Epithelial cell of umbilical artery (primary cell): ENCODE measurements at places on chromosomes 1 and 21. TPM values are rescaled to one million over a fixed set of nuclear protein-coding genes. Genes with fewer than 3 reads are reported as not detected.

The OR14A2 gene
- total RNA-seq, result not detected in 2 replicates

The MARK1 gene
- total RNA-seq, result 0.97 and 2.0 TPM in 2 replicates

The SLC35F3 gene
- not detected in 2 replicates for total RNA-seq

The OTUD3 gene
- 4.9 and 8.1 TPM in 2 replicates for total RNA-seq

The CSMD2 gene
- total RNA-seq, result under 0.01 and 0.15 TPM in 2 replicates

The CAMK2N1 gene
- total RNA-seq, result 0.97 and 1.5 TPM in 2 replicates

The MRPS21 gene
- 52.0 and 80.7 TPM in 2 replicates for total RNA-seq

The RCSD1 gene
- under 0.01 and 0.15 TPM in 2 replicates for total RNA-seq

The ZNF593OS gene
- total RNA-seq, result not detected in 2 replicates

The SLC6A17 gene
- under 0.01 TPM in 1 of 2 replicates, not detected in the other for total RNA-seq

The CLCA1 gene
- total RNA-seq, result not detected in 2 replicates

The FAAH gene
- total RNA-seq, result 0.32 and 2.1 TPM in 2 replicates

The EIF3I gene
- total RNA-seq, result 393 and 395 TPM in 2 replicates

The PTGER3 gene
- total RNA-seq, result under 0.01 and 0.32 TPM in 2 replicates

The C1orf185 gene
- not detected in 2 replicates for total RNA-seq

The KLHL17 gene
- 4.1 and 8.4 TPM in 2 replicates for total RNA-seq

The MX2 gene
- 3.9 and 102 TPM in 2 replicates for total RNA-seq

The LHX8 gene
- total RNA-seq, result not detected in 2 replicates

The CNR2 gene
- not detected in 2 replicates for total RNA-seq

The PTPN7 gene
- 0.30 and 3.2 TPM in 2 replicates for total RNA-seq

The MIER1 gene
- 23.7 and 34.3 TPM in 2 replicates for total RNA-seq

The TFF3 gene
- not detected in 2 replicates for total RNA-seq

The ZBTB8B gene
- under 0.01 TPM in 1 of 2 replicates, not detected in the other for total RNA-seq

The KCNK1 gene
- 5.2 and 7.5 TPM in 2 replicates for total RNA-seq

The BRINP2 gene
- not detected in 2 replicates for total RNA-seq

The FOXD3 gene
- not detected in 2 replicates for total RNA-seq

The HPCA gene
- not detected in 2 replicates for total RNA-seq

The RAB7B gene
- 0.15 TPM in 1 of 2 replicates, not detected in the other for total RNA-seq

The SPRR2E gene
- total RNA-seq, result not detected in 2 replicates

The PTGFR gene
- 0.32 and 1.1 TPM in 2 replicates for total RNA-seq

The CPLANE2 gene
- total RNA-seq, result 5.5 and 5.6 TPM in 2 replicates

The FABP3 gene
- total RNA-seq, result 1.3 and 9.0 TPM in 2 replicates

The LAMC2 gene
- total RNA-seq, result 9.3 and 13.0 TPM in 2 replicates

The MXRA8 gene
- 1.6 and 2.1 TPM in 2 replicates for total RNA-seq

The HCRTR1 gene
- under 0.01 and 1.1 TPM in 2 replicates for total RNA-seq

The BEND5 gene
- not detected in 2 replicates for total RNA-seq

The TMEM53 gene
- total RNA-seq, result 3.2 and 5.0 TPM in 2 replicates

The PRAMEF10 gene
- not detected in 2 replicates for total RNA-seq
